ENCODE measurements at places on chromosomes 13 and 19.

- no peak for DNase-seq
Observed at GRCh38 chr19:55255618-55256423, 3.0 kb downstream of the PPP6R1 start.

DNA sequence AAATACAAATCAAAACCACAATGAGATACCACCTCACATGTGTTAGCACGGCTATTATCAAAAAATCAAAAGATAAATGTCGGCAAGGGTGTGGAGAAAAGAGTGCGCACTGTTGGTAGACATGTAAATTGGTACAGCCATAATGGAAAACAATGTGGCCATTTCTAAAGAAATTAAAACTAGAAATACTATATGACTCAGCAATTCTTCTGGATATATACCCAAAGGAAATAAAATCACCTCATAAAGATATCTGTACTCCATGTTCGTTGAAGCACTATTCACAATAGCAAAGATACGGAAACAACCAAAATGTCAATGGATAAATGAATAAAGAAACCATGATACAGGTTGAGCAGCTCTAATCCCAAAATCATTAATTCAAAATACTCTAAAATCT, 30.8 kb downstream of the VWA8 start:
- DNase-seq = no peak

DNA sequence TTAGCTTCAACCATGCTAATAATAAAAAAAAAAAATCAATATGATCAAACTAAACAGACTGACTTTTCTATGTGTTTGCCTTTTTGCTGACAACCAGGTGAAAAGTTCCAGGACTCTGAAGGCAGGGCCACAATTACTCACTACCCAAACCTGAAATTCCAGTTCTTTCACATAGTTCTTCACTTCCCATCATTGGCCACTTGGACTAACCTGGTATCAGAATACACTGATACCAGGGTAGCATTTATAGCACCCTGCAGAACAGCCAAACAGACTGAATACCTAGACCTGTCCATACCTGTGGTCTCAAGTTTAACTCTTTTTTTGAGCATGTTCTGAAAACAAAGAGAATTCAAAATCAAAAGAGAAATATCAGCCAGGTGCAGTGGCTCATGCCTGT, 25.1 kb downstream of the ELF1 start:
- DNase-seq = no peak

DNA sequence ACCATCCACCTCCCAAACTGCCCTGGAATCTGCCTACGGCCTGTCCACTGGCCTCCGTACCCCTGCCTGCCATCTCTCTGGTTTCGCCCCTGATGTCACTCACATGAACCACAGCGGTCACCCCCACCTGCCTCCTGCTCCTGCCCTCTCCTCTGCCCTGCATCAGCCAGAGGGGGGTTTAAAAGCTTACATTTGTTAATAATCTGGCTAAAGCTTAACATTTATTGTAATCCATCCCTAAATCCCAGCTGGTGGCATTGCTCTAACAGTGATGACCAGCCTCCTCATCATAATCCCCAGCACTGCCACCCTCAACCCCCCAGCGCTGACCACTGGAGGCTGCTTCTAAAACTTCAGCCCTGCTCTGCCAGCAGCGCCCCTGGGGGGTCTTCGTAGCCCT, 38.9 kb downstream of the DNM2 start:
- no peak for DNase-seq

DNA sequence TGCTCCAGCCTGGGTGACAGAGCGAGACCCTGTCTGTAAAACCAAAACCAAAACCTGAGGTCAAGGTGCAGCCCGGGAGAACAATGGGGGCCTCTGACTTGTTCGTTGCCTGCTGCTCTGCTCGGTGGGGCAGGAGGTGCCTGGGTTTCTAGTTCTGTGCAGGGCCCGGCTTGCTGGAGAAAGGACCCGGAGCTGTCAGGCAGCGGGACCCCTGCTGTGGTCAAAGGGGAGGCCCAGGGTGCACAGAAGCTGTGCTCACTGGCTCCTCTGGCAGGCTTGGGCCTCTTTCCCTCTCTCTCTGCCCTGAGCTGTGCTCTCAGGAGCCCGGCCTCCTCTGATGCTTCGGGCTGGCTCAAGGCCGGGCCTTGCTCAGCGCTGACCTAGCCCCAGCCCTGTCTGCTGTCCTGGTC, 3.5 kb downstream of the LRP3 start:
- no peak for DNase-seq
